Purkinje cell (primary cell): ENCODE measurements at places on chromosomes 5 and 9. TPM values are rescaled to one million over a fixed set of nuclear protein-coding genes. Genes with fewer than 3 reads are reported as not detected.

The SLC2A6 gene
- polyA plus RNA-seq: 11.9 TPM in 2 replicates

The IL3 gene
- polyA plus RNA-seq: not detected in 2 replicates

The PCDHGA7 gene
- 0.73 and 1.8 TPM in 2 replicates for polyA plus RNA-seq

The DYNC2I2 gene
- polyA plus RNA-seq: 0.14 and 0.77 TPM in 2 replicates

The TNFSF15 gene
- not detected in 2 replicates for polyA plus RNA-seq

The PCDHB9 gene
- 0.21 and 0.81 TPM in 2 replicates for polyA plus RNA-seq

The STKLD1 gene
- 4.9 TPM in 1 of 2 replicates, not detected in the other for polyA plus RNA-seq

The IFNK gene
- polyA plus RNA-seq: not detected in 2 replicates

The CDH12 gene
- 15.5 and 20.3 TPM in 2 replicates for polyA plus RNA-seq

The CDKN2B gene
- polyA plus RNA-seq: 19.8 and 25.9 TPM in 2 replicates

The OR1J2 gene
- not detected in 2 replicates for polyA plus RNA-seq

The PARP8 gene
- 4.4 and 5.4 TPM in 2 replicates for polyA plus RNA-seq

The HMGCR gene
- 49.2 and 55.0 TPM in 2 replicates for polyA plus RNA-seq

The SH3GL2 gene
- polyA plus RNA-seq: 328 and 370 TPM in 2 replicates

The CERCAM gene
- 0.14 and 1.6 TPM in 2 replicates for polyA plus RNA-seq

The NELFB gene
- 0.38 and 1.0 TPM in 2 replicates for polyA plus RNA-seq

The GRIN3A gene
- 2.8 TPM in 1 of 2 replicates, not detected in the other for polyA plus RNA-seq

The SPINK4 gene
- polyA plus RNA-seq: not detected in 2 replicates

The DNM1 gene
- polyA plus RNA-seq: 35.0 and 55.1 TPM in 2 replicates

The RLN2 gene
- 1.8 TPM in 1 of 2 replicates, not detected in the other for polyA plus RNA-seq

The C5orf46 gene
- not detected in 2 replicates for polyA plus RNA-seq

The PCDHA9 gene
- polyA plus RNA-seq: 0.07 and 0.16 TPM in 2 replicates

The BNC2 gene
- 0.07 and 0.20 TPM in 2 replicates for polyA plus RNA-seq

The SEMA5A gene
- 0.84 and 2.2 TPM in 2 replicates for polyA plus RNA-seq

The CFAP157 gene
- polyA plus RNA-seq: not detected in 2 replicates

The ERAP2 gene
- polyA plus RNA-seq: 0.88 TPM in 1 of 2 replicates, not detected in the other

The ANP32B gene
- 13.6 and 20.2 TPM in 2 replicates for polyA plus RNA-seq

The HMMR gene
- 0.70 TPM in 1 of 2 replicates, not detected in the other for polyA plus RNA-seq

The PLEKHG4B gene
- polyA plus RNA-seq: 0.14 and 0.19 TPM in 2 replicates

The LRRC19 gene
- 0.30 TPM in 1 of 2 replicates, not detected in the other for polyA plus RNA-seq
